Naive thymus-derived CD4-positive, alpha-beta T cell (primary cell): ENCODE measurements at places on chromosomes 6 and 20. TPM values are rescaled to one million over a fixed set of nuclear protein-coding genes. Genes with fewer than 3 reads are reported as not detected.

Gene TAAR6
- polyA plus RNA-seq, result not detected

Gene ARMH2
- polyA plus RNA-seq, result not detected

Gene IL22RA2
- not detected for polyA plus RNA-seq

Gene ZC3H12D
- polyA plus RNA-seq, result 2.3 TPM

Gene SLA2
- 13.7 TPM for polyA plus RNA-seq

Gene OR2B6
- polyA plus RNA-seq, result not detected

Gene LTA
- polyA plus RNA-seq, result 24.0 TPM

Gene LRP11
- polyA plus RNA-seq, result 0.76 TPM

Gene CRISP2
- not detected for polyA plus RNA-seq

Gene BTBD3
- 2.0 TPM for polyA plus RNA-seq

Gene MPC1
- polyA plus RNA-seq, result 64.2 TPM

Gene TXLNB
- 0.12 TPM for polyA plus RNA-seq

Gene LHFPL5
- not detected for polyA plus RNA-seq

Gene GSTA2
- polyA plus RNA-seq, result not detected

Gene C20orf202
- not detected for polyA plus RNA-seq

Gene KHDC1L
- polyA plus RNA-seq, result not detected

Gene DCDC2
- not detected for polyA plus RNA-seq

Gene LRRC1
- polyA plus RNA-seq, result 1.2 TPM

Gene RPL7L1
- 71.4 TPM for polyA plus RNA-seq

Gene LST1
- polyA plus RNA-seq, result 8.4 TPM

Gene ENPP5
- polyA plus RNA-seq, result 1.7 TPM

Gene SLC13A3
- polyA plus RNA-seq, result not detected

Gene NOX3
- polyA plus RNA-seq, result not detected

Gene MEP1A
- not detected for polyA plus RNA-seq

Gene LTB
- polyA plus RNA-seq, result 2,371 TPM

Gene C4A
- not detected for polyA plus RNA-seq

Gene GZF1
- polyA plus RNA-seq, result 1.4 TPM

Gene TBXT
- not detected for polyA plus RNA-seq

Gene CNR1
- not detected for polyA plus RNA-seq

Gene CCN2
- polyA plus RNA-seq, result not detected

Gene CPXM1
- 0.12 TPM for polyA plus RNA-seq
